Cardiac muscle cell (in vitro differentiated cells and primary cell): ENCODE measurements at places on chromosomes 7 and 10.

GRCh38 chr10:12121673-12122072, 7.8 kb upstream of the SEC61A2 start:
- DNase-seq = no peak

DNA sequence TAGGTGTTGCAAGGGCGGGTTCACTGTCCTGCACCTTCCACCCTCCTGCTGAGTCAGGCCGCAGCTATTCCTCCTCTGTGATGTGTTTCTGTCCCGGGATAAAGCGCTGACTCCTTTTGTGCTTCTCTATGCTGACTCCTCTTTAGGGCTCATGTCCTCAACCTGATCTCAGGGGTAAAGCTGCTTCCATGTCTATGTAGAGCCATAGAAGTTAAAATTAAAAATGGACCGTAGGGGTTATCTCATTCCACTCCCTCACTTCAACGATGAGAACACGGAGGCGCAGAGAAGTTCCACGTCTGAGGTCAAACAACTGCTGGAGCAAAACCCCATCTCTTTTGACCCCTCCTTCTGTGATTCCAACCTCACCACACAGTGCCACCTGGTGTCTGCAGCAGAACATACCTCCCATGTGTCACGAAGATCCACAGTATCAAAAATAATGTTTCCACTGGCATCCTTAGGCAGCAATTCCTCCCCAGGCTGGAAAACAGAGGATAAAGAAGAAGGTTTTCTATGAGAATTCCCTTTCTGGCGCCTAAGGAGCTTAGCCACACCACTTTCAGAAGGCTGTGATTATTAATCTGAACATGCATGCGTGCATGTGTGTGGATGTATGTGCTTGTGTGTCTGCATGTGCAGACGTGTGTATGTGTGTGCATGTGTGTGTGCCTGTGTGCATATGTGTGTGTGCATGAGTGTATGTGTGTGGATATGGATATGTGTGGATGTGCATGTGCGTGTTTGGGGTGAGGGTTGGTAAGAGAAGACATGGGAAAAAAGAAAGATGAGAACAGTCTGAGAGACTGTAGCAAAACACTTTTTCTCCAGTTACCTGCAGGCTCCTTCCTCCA, 81.2 kb upstream of the UCN3 start:
- DNase-seq = peak; percentile 79

GRCh38 chr10:70774810-70775678, 10.1 kb downstream of the TBATA start:
- no peak for DNase-seq

- DNase-seq = no peak
Measured at GRCh38 chr10:24697080-24697479, 26.6 kb downstream of the ARHGAP21 start.

DNA sequence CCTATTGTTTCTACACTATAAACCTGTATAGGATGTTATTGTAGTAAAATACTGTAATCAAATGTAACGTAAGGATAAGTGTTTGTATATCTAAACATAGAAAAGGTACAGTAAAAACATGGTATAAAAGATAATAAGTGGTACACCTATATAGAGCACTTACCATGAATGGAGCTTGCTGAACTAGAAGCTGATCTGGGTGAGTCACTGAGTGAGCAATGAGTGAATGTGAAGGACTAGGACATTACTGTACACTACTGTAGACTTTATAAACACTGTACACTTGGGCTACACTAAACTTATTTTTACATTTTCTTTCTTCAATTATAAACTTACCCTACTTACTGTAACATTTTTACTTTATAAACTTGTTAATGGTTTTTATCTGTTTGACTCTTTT, 732.9 kb upstream of the LRRN3 start:
- no peak for DNase-seq

DNA sequence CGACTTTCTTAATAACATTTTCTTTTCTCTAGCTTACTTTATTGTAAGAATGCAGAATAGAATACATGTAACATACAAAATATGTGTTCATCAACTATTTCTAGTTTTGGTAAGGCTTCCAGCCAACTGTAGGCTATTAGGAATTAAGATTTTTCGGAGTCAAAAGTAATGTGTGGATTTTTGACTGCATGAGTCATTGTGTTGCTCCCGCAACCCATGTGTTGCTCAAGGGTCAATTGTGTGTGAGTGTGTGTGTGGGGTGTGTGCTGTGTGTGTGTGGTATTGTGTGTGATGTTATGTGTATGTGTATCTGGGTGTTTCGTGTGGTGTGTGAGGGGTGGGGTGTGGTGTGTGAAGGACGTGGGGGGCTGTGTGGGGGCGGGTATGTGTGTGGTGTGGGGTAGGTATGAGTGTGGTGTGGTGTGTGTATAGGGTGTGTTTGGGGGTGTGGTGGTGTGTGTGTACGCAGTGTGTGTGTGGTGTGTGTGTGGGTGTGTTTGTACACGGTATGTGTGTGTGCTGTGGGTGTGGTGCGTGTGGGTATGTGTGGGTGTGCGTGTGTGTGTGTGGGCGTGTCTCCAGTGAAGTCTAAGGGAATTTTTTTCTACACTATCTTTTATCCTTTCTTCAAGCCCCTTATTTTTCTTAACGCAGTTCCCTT, 60.5 kb downstream of the RSU1 start:
- DNase-seq = peak; percentile 65

- peak; percentile 17 for DNase-seq
Measured at GRCh38 chr10:20971901-20972300, 74.8 kb upstream of the NEBL start.

DNA sequence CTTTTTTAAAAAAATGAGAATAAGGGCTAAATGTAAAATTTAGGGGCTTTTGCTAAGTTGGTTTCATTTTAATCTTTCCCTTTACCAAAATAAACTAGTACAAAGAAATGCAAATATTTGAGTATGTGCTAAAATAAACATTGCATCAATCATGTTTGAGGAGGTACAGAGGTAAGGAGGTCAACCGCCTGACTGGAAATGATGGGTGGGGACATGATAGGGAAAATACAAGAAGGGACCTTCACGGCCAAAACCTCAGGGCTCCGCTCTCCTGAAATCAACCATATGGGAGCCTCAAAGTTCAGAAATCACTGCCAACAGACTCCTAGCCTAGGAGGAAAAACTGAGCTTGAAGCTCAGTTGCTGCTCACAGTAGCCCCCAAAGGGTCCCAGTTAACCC, 207.6 kb downstream of the AHR start:
- no peak for DNase-seq

DNA sequence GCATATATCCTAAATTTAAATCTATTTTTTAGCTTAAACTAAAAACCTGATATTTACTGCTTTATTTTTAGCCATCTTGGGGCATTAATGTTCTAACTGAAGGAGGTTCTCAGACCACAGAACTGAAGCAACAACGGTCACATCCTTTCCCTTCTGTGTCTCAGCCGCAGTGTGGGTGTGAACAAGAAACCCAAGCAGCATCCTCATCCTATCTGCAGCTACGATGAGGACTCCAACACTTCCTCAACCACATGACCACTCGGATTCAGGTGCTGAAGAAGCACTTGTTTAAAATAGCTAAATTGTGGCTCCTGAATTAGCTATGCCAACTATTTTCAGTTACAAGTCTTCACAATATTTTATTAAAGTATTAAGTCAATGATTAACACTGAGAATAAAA, 5.3 kb downstream of the ESYT2 start:
- no peak for DNase-seq

DNA sequence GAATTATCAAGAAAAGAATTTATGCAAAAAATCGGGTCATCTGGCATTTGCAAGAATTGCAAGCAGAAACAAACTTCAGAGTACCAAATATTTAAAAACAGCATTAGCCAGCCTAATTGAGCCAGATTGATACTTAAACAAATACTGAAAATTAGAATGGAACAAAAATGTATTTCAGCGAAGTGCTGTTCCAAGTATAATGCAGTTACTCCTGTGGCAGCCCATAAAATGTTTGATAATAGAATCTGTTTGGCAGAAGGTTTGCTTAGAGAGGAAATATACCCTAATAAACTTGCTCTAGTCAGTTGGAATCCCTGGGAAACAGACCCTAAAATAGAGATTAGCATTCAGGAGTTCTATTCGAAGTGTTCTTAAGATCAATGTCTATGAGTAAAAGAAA, 835.1 kb upstream of the MBL2 start:
- DNase-seq = no peak

DNA sequence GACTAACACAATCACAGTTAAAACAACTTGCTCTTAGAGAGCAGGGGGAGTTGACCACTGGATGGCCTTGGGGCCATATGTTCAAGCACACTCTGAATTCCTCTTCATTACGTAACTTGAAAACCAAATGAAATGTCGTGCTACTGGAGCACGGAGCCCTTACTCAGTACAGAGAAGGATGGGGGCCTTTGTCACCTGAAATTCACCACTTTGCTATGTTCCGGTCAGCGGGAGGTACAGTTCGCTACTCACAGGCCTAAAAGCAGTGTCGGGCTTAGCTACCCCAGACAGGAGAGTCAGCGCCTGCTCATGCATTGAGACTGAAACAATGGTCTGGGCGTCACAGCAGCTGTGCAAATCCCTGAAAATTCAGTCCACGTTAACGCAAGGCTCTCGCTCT, 39.6 kb downstream of the GLI3 start:
- no peak for DNase-seq

- DNase-seq = no peak
Measured at GRCh38 chr10:117204316-117204715, 7.0 kb downstream of the KCNK18 start.

DNA sequence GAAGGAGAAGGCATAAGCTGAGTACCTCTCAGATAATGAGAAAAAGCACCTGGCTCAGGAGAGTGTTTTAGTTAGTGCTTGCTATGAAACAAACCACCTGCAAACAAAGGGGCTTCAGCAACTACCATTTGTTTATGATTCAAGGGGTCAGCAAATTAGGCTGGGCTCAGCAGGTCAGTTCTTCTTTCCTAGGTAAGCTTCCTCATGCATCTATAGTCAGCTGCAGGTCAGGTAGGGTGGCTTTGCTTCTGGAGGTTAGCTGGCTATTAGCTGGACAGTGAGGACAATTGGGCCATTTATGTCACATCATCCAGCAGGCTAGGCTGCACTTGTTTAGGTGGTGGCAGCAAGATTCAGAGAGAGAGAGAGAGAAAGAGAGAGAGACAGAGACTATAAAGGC, 185.5 kb downstream of the EMX2 start:
- no peak for DNase-seq

- no peak for DNase-seq
Measured at GRCh38 chr10:79055892-79056291, 12.9 kb upstream of the ZMIZ1 start.

DNA sequence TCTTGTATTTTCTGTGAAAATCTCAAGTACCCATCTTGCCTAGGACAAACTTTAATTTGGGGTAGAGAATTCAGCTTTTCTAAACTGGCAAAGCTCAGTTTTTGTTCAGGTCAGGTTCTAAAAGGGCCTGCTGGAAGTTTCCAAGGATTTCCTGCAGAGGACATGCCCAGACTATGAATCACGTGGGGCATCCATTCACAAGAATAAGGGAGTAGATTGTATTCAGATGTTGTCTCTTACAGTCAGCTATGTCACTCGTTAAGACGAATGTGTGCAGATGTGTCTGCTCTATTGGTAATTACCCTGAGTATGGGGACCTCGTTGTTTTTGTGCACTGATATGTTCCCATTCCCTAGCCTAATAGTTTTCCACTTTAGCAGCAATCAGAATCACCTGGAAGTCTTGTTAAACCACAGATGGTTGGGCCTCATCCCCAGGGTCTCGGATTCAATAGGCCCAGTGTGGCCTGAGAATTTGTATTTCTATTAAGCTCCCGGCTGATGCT, 81.0 kb upstream of the ITPRID1 start:
- DNase-seq = no peak
